ENCODE measurements at places on chromosomes 3 and 15.

GRCh38 chr3:112333002-112333380, at the start of gene CD200:
Gene CD200, plus strand, starts transcription at chr3:112333156. Its CDS starts 57 bp downstream, at chr3:112333213.
- DNase-seq = no peak

DNA sequence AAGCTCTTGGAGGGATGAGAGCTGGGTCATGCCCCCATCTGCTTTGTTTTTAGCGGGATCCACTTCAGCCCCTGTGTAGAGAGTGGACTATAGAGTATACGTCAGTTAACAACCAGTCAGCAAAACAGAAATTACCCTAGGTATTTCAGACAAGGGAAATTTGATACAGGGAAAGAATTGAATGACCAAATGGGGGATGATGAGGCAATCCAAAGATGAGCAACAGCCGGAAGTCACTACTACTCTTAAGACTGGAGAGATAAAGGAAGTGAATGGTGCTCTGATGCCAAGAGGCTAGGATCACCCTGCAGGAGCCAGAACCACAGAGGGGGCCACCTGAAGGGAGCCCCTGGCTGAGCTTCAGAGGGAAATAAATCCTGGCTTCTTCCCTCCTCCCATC, 1.7 kb upstream of the GPR62 start:
- DNase-seq = peak; percentile 52

DNA sequence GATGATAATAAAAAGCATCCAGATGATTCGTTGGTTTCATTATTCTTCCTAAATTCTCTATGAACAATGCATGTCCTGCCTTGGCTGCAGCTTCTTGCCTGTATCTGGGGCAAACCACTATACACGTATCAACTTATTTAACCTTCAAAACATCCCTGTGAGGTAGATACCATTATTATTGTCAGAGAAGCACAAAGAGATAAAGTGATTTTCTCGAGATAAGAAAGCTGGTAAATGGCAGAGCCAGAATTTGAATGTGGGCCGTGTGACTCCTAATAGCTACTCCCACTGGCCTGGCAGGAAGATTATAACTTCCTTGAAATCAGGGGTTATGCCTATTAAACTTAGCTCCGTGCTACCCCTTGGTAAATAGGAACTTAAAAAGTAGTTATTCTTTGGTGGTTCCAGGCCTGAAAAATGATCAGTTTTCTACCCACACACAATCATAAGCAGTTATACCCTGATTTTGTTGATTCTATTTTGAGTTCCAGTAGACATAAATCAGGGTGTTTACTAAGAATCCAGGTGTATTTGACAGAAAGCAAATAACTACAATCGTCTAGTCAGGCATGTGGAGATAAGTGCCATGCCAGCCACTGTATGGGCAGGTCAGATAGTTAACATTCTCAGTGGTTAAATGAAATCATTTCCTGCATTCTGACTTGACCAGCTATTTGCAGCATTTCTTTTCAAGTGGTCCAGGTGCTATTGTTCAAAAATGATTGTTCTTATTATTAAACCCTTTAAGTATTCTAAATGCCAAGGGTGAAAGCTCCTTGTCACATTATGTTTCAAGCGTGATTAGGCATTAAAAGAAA, 99.2 kb upstream of the LRRN1 start:
- no peak for DNase-seq

DNA sequence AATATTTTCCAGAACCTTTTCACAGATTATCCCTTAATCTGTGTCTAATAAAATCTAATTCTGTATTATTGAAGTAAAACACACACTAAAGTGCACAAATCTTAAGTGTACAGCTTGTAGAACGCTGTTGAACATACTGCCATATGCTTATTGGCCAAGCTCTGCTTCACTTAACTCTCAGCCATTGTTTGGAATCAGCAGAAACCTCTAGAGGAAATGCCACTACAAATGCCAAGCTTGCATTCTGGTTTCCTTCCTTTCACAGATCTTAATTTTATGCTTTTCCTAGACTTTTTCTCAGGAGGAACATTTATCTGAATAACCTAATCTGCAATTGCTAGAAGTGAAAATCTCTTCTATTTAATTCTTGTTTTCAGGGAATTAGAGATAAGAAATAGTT, 10.1 kb downstream of the MNS1 start:
- no peak for DNase-seq

GRCh38 chr15:66094331-66094730, 159.2 kb downstream of the MEGF11 start:
- no peak for DNase-seq
